ENCODE measurements at places on chromosomes 3 and 15. TPM values are rescaled to one million over a fixed set of nuclear protein-coding genes. Genes with fewer than 3 reads are reported as not detected.

DNA sequence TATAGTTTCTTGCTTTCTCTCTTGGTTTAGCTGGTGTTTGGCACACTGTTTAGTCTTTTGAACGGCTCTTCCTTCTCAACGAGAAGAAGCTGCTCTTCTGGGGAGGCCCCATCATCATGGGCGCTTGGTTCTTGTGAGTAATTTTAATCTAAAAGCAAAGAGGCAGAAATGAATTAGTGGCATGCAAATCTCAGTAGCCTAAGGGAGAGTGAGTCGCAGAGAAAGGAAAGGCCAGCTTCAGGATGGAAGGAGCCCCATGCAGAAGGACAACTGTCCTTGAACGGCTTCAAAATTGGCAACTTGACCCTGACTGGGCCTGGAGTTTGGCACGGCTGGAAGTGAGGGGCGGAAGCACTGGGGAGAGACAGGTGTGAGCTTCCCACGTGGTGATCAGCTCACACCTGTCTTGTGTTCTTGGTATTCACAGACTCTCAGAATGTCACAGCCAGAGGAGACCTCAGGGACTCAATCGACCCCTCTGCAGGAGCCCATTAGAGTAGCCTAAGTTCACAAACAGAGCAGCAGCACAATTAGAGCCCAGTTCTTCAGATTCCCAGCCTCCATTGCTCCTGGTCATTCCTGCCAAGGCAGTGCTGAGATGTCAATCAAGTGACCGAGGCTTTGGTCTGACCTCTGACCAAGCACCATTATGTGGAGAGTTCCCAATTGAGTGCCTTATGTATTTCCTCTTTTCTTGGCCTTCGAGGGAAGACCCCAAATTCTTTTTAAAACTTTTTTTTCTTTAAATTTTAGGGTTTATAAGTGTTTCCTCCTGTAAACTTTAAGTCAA lies 41.3 kb upstream of the ETV5 start:
- H3K27me3 ChIP-seq = peaks cover 33% of the 10 kb centered on the region
- H3K36me3 ChIP-seq = no peaks in the 10 kb centered on the region
- peaks cover 10% of the 10 kb centered on the region for H3K4me1 ChIP-seq

DNA sequence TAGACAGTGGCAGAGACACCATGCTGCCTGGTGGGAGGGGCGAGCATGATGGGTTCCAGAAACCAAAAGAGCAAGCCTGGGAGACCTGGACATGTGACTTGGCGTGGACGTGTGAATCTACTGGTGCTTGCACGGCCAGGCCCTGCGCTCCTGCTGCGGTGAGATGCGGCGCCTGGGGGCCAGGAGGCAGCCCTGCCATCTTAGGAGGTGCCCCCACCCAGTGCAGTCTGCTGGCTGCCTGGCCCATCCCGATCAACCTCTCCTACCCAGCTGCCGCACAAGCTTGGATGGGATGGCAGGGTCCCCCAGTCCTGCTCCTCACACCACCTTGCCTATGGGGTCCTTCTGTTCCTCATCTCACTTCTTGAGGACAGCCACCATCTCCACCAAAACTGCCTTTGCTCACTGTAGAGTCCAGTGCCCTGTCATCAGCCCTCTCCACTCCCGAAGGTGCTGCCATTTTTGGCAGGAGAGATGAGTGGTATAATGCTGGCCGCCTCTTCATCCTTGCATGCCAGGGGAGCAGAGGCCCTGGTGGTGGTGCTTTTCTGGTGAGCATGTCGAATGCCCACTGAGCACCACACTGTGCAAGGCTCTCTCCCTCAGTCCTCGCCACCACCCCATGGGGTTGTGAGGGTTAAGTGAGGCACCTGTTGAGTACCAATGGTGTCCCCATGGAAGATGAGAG lies 3.1 kb upstream of the ABTB1 start:
- H3K4me3 ChIP-seq = no peak overlapping the region
- no peaks in the 10 kb centered on the region for H3K27me3 ChIP-seq
- no peak overlapping the region for H3K27ac ChIP-seq
- H3K4me1 ChIP-seq = peaks cover 14% of the 10 kb centered on the region
- no peak for DNase-seq

KPNA1 gene
- 47.4 TPM for total RNA-seq

- H3K4me3 ChIP-seq = no peak overlapping the region
- peaks cover 2% of the 10 kb centered on the region for H3K27me3 ChIP-seq
Measured at GRCh38 chr3:54888162-54888561, 39.7 kb downstream of the LRTM1 start.

IL17RB gene
- total RNA-seq = not detected

GRCh38 chr15:92383519-92384324 lies 10.0 kb upstream of the ST8SIA2 start:
- no peaks in the 10 kb centered on the region for H3K36me3 ChIP-seq
- no peaks in the 10 kb centered on the region for H3K4me1 ChIP-seq
- no peak overlapping the region for H3K27ac ChIP-seq
- H3K27me3 ChIP-seq = peaks cover 5% of the 10 kb centered on the region

DNA sequence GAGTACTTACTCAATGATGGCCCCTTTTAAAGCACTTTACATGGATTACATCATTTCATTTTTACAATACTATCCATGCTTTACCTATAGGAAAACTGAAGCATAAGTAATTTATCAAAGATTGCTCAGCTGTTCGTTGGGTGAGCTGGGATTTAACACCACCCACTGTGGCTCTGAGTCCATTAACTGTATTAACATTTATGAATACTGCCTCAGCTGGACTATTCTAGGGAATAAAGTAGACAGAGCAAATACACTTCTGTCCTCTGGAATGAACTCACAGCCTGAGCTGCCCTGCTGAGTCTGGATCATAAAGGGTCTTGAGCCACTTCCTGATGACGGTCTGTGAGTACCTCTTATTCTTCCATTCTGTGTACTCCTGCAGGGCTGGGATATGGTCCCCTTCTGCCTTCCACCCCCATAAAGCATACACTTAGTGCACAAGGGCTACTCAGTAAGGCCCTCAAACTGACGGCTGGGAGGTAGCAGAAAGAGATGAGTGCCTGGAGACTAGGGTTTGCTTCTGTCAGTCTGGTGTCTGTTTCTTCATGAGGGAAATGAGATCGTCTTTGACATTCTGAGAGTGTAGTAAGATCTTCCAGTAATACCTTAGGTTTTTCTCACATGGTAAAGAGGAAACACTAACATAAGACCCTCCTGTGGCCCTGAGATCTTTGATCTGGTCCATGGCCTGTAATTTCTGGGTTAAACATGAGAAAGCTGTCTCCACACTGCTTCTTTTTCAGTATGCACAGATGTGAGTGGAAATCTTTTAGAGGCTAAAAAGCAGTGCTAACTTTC lies 12.6 kb upstream of the ST6GAL1 start:
- no peak overlapping the region for H3K4me3 ChIP-seq
- peaks cover 42% of the 10 kb centered on the region for H3K4me1 ChIP-seq
- no peak for DNase-seq
- peak overlapping the region; percentile 66 for H3K27ac ChIP-seq
- peaks cover 3% of the 10 kb centered on the region for H3K36me3 ChIP-seq

DNA sequence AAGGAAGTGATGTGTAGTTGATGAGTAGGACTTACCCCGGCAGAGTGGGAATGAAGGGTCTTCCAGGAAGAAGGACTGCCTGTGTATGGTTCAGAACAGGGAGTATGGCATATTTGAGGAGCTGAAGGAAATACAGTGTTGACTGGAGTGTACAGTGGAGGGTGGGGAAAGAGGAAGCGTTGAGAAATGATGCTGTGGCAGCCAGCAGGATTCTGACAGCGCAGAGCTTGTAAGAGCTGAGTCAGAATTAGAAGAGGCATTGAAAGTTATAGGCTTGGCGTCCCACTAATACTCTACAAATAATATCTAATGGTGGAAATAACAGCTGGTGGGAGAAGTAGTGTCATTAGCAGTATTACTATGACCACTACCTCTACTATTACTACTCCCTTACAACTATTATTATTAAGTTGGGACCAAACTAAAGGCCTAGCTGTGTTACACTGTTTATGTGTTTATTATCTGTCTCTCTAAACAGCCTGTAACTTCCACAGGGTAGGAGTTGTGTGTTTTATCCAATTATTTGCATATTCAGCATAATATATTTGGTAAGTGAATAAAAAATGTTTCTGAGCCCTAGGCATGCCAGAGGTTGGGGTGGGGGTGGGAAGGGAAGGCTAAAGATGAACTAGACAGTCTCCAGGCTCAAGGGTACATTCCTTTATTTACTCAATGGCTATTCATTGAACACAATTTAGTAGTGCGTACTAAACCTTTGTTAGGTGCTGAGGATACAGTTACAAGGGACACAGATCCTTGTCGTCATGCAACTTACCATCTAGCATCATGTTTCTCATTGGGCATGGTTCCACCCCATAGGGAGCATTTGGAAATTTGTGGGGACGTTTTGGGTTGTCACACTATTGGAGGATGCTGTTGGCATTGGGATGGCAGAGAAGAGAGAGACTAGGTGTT lies 428.8 kb upstream of the ONECUT1 start:
- H3K27ac ChIP-seq = no peak overlapping the region
- no peaks in the 10 kb centered on the region for H3K36me3 ChIP-seq
- DNase-seq = no peak
- peaks cover 2% of the 10 kb centered on the region for H3K27me3 ChIP-seq
- H3K4me3 ChIP-seq = no peak overlapping the region
- no peaks in the 10 kb centered on the region for H3K4me1 ChIP-seq

GRCh38 chr3:165522386-165522785 lies 314.8 kb downstream of the BCHE start:
- no peak overlapping the region for H3K27ac ChIP-seq
- H3K36me3 ChIP-seq = no peaks in the 10 kb centered on the region
- no peak for DNase-seq
- no peak overlapping the region for H3K4me3 ChIP-seq
- no peaks in the 10 kb centered on the region for H3K27me3 ChIP-seq

GRCh38 chr3:56890448-56891091 lies 88.8 kb upstream of the ARHGEF3 start:
- no peaks in the 10 kb centered on the region for H3K27me3 ChIP-seq
- no peak for DNase-seq
- peaks cover 82% of the 10 kb centered on the region for H3K4me1 ChIP-seq
- H3K36me3 ChIP-seq = peaks cover 3% of the 10 kb centered on the region
- H3K27ac ChIP-seq = no peak overlapping the region
- peak overlapping the region; percentile 12 for H3K4me3 ChIP-seq

Measured in activated CD8-positive, alpha-beta T cell treated with anti-CD3 and anti-CD28 coated beads for 36 hours (primary cell).